CD4-positive, alpha-beta T cell treated with Interferon gamma for 1 hour (primary cell): ENCODE measurements at places on chromosomes 1 and 21.

GRCh38 chr21:46024141-46024540 is 42.6 kb downstream of the COL6A1 start:
- no peak for DNase-seq

GRCh38 chr1:61330571-61330970 is 248.2 kb downstream of the NFIA start:
- no peak for DNase-seq

DNA sequence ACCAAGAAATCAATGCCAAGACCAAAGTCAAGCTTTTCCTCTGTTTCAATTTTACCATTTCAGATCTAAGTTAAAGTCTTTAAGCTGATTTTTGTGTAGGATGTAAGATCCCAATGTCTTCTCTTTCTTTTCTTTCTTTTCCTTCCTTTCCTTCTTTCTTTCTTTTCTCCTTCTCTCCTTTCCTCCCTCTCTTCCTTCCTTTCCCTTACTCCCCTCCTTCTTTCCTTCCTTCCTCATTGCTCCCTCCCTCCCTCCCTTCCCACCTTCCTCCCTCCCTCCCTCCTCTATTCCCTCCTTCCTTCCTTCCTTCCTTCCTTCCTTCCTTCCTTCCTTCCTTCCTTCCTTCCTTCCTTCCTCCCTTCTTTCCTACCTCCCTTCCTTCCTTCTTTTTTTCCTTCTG is 197.5 kb downstream of the KCNT2 start:
- DNase-seq: no peak

DNA sequence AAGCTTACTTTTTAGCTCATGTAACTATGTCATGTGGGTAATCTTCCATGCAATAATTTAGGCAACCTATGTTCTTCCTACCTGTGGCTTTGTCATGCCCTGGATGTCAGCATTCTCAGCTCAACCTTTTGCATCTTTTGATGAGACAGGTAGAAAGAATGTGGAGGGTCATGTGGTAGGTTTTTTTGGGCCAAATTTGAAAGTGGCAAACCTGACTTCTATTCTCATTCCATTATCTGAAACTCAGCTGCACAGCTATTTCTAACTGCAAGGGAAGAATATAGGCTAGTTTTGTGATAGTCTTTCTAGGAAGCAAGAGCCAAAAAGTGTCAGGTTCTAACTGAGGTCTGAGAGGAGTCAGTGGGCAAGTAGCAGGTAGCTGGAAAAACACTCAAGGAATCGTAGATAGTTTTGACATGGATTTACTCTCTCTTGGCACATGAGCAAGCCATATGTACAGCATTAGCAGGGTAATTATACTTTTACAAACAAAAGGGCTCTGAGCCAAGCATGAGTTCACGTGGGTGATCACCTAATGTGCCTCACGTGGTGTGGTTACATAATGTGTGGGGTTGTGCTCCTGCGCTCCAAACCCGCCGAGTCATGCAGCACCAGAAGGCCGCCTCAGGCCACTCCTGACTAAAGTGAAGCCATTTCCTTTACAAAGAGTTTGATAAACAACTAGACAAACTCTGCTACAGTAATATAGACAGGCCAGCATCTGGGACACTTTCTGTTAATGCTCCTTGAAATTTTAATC is 1013.8 kb downstream of the PLA2G4A start:
- DNase-seq: no peak

- DNase-seq: no peak
Measured at GRCh38 chr1:153389401-153389800, 1.5 kb downstream of the S100A8 start.

GRCh38 chr1:39105841-39106765 is 80.0 kb downstream of the NDUFS5 start:
- no peak for DNase-seq

DNA sequence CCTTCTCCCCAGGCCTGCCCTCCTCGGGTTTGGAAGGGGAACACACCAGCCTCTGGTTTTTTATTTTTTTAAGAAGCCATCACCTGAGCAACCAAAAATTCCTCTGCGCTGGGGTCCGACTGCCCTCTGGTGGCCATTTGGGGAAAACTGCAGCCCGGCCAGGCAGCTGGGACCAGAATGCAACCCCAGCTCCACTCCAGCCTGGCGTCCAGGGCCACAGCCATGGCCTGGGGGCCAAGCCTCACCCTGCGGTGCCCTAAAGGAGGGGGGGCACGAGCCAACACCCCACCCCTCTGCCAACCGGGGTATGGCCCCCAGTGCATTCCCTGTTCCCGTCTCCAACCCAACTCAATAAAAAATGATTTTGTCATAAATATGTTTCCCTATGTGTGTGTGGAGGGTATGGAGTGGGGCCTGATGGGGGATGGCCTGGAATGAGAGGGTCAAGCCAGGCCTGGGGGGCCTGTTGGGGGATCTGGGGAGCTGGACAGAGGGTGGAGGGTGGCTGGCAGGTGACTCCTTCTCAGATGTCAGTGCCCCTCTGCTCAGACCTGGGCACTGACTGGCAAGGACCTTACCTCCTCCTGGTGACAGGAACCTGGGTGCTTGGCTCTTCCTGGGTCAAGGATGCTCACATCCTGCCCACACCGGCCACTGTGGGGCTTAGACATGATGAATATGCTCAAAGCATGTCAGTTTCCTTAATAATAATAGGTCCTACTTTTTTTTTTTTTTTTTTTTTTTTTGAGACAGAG is 3.2 kb downstream of the GPR3 start:
- DNase-seq: peak; percentile 82

DNA sequence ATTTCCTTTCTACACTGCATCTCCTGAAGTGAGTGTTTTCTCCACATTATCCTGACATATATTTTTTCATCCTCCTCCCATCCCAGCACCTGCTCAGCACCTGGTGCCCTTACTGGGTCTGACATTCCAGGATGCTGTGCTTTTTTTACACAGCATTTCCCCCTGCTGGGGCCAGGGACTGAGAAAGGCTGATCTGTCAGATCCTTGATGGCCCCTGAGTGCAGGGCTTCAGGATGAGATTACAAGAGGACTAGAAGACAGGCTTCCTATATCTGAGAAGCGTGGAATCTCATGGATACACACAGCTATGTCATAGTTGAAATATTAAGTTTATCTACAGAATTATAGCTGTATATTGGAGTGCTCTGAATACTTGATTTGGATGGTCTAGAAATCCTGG is 24.4 kb downstream of the RCAN1 start:
- DNase-seq: no peak

- DNase-seq: no peak
Measured at GRCh38 chr1:186502087-186502486, 41.2 kb upstream of the PDC start.

- no peak for DNase-seq
Measured at GRCh38 chr1:223802032-223802431, 43.7 kb downstream of the TP53BP2 start.

DNA sequence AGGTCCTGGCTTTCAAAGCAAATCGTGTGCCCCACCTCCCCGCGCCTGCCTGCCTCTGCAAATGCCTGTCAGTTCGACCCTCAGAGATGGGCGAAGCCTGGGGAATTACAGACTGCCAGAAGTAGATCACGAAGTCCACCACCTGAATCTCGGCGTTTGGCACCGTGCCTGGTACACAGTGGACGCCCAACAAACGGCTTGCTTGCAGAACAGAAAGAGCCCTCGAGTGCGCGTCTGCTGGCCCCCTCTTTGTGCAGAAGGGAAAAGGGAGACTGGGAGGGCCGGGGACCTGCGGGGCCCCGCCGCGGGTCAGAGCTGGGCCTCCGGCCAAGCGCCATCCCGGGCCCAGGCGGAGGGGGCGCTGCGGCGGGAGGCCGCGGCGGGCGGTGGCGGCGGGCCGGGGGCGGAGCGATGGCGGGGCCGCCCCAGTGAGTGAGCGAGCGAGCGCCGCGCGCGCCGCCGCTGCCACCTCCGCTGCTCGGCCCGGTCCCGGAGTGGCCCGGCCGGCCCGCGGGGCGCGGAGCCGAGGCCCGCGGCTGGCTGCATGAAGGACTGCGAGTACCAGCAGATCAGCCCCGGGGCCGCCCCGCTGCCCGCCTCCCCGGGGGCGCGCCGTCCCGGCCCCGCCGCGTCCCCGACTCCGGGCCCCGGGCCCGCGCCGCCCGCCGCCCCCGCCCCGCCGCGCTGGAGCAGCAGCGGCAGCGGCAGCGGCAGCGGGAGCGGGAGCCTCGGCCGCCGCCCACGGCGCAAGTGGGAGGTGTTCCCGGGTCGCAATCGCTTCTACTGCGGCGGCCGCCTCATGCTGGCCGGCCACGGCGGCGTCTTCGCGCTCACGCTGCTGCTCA is at the start of gene ZDHHC18:
ZDHHC18 (plus strand) TSS at position 428 of the 845 bp plus-strand sequence; CDS start at position 545, 117 bp downstream.
- DNase-seq: peak; percentile 60

- no peak for DNase-seq
Measured at GRCh38 chr1:30179942-30180543, 543.3 kb downstream of the MATN1 start.

DNA sequence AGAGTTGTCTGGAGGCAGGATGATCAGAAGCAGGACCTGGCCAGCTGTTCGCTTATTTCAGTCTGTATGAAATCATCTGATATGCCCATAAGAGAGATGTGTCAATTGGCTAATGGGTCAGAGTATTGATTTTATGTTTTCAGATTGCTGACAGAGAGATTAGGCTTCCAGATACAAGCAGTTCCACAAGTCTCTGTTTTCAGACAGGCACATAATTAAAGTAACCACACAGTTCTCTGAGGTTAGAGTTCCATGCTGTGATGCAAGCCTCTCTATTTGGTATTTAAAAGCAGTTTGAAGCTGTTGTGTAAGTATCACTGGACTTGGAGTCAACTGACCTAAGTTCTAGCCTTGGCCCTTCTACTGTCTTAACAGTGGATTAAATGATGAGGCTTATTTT is 50.1 kb downstream of the ATF6 start:
- DNase-seq: no peak

- no peak for DNase-seq
Measured at GRCh38 chr1:19401535-19401889, 83.8 kb downstream of the CAPZB start.

GRCh38 chr1:158286941-158287346 is 2.8 kb upstream of the CD1C start:
- DNase-seq: no peak

DNA sequence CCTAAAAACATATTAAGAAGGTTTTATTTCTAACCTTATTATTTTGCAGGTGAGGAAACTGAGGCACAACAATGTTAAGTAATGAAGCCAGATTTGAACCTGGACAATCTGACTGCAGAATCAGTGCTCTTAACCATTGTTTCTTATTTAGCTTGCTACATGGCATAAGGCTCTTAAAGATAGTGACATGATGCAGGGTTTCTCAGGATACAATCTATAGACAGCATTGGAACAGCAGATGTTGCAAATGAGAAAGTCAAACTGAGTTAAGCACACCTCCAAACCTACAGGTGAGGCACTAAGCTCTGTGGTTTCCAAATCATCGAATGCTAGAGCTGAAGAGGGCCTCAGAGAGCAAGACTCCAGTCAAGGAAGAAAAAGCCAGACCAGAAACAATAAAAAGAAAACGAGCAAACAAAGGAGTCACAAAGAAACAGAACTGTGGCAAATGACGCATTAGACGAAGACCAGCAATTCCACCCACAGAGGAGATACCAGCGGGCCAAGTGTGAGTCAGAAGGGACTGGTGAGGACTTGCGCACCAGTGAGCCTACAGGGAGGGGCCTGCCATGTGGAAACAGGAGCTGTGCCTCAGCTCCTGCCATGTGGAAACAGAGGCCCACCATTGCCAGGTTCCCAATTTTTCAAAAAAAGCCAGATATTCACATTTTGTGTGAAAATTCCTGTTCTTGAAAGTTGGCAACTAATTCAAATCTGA is 14.4 kb downstream of the CD58 start:
- DNase-seq: peak; percentile 75

DNA sequence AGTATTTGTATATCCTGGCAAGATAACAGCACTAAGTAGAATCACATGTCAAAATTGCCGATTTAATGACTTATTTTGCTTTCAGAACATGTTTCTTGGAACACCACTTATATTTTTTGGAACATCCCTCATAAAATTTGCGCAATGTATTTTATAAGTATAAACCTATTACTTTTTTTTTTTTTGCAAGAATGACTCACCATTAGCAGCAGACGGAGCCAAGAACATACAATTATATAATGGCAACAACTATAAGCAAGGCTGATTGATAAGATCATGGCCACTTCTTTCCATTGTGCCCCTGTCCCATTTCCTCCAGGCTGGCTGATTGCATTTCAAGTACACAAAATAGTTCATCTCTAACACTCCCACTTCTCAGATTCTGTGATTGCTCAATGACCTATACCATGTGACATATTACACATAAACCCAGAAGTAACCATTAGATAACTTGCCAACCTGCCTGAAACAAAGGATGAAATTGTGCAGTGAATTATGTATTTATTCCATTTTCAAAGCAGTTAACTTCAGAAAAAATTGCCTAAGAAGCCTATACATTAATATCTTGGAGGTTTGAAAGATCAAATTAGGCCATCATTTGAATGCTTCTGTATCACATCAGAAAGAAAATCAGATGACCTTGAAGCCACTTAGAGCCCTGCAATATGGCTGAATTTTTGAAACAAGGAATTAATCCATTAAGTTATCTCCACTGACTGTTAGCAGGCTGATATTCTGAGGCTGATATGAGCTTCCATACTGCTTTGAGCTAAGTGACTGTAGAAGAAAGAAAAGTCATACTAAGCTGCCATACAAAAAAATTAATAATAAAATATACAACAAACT is 77.8 kb upstream of the PRMT6 start:
- no peak for DNase-seq

DNA sequence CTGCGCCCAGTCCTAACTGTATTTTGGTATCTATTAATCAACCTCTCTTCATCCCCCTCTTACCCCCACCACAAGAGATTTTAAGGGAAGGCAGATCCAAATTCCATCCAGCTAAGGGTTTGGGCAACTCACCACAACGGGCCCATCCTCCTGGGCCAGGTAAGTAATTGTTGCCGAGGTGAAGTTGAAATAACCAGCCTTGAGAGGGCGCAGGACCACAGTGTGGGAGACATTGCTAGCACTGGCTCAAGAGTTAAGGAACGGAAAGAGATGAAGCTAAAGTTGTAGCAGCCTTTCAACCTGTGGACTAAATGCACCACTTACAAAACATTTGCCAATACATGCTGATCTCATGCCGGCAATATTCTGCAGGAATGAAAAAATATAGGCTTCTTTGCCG is 5.9 kb downstream of the SSR2 start:
- no peak for DNase-seq

GRCh38 chr1:160905617-160905989 is 20.6 kb upstream of the ITLN1 start:
- DNase-seq: no peak

DNA sequence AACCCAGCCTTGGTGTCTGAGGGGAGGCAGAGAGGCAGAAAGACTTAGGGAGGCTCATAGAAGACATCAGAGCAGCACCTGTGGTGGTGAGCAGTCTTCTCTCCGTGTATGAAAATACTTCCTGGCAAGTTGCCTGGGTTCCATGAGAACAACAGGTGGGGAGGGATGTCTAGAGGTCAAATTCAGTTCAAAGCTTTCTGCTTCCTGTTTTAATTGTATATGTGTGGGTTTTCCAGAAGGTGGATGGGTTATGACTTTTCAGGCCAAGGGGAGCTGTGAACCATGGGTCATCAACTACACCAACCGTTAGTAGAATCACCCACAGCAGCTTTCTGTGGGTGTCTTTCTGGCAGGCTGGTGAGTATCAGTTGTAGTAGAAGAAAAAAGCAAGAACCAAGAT is 4.1 kb upstream of the FCRL2 start:
- no peak for DNase-seq

DNA sequence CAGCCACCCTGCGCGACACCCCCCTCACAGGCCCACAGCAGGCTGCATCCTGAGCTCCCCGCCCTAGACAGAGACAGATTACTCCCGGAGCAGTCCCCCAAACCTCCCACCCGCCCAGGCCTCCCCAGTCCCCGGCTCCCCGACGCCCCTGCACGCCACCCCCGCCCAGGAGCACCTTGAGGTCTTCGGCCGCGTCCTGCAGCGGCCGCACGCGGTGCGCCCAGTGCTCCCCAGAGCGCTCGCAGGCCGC is 731 bp downstream of the TRIM11 start:
- no peak for DNase-seq
